ENCODE measurements at places on chromosomes 16 and 17. TPM values are rescaled to one million over a fixed set of nuclear protein-coding genes. Genes with fewer than 3 reads are reported as not detected.
A peak's percentile ranks its signal among the peaks of the same experiment; 100 is the strongest.

DNA sequence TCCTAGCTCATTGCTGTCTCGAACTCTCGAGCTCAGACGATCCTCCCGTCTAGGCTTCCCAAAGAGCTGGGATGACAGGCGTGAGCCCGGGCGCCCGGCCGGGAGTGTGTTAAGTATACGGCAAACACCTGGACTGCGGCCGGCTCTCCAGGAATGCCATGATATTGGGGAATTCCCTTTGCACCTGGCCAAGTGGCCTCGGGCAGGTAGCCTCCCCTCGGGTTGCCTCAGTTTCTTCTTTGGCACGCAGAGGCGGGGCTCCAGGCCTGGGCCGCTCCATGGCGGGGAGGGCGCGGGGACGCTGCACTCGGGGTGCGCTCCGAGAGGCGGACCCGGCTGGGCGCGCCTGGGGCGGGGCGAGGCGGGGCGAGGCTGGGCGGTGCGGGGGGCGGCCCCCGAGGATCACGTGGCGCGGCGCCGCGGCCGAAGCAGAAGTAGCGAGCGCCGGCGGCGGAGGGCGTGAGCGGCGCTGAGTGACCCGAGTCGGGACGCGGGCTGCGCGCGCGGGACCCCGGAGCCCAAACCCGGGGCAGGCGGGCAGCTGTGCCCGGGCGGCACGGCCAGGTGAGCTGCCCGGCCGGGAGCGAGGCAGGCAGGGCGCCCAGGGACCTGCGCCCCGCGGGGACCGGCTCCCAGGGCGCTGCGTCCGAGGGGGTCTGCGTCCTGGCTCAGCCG is at the start of gene PLCG2:
Gene PLCG2 (plus strand): TSS at position 431 of the 675 bp plus-strand sequence. CDS start 6,699 bp downstream, outside the sequence.
- no peak for DNase-seq

DNA sequence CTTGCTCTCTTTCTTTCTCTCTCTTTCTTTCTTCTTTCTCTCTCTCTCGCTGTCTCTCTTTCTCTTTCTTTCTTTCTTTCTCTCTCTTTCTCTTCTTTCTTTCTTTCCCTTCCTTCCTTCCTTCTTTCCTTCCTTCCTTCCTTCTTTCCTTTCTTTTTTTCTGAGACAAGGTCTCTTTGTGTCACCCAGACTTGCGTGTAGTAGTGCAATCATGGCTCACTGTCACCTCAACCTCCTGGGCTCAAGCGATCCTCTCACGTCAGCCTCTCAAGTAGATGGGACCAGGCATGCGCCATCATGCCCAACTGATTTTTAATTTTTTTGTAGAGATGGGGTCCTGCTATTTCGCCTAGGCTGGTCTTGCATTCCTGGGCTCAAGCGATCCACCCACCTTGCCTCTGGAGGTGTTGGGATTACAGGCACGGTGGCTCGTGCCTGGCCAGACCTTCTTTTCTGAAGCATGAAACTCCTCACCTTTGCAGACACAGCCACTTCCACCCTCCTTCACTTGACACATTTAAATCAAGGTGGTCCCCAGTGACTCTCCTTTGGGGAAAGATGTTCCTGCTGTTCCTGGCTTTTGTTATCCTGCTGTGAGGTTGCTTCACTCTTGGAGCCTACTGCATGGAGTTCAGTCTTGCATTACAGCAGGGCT is 26.8 kb upstream of the NKD1 start:
- DNase-seq, result no peak

DNA sequence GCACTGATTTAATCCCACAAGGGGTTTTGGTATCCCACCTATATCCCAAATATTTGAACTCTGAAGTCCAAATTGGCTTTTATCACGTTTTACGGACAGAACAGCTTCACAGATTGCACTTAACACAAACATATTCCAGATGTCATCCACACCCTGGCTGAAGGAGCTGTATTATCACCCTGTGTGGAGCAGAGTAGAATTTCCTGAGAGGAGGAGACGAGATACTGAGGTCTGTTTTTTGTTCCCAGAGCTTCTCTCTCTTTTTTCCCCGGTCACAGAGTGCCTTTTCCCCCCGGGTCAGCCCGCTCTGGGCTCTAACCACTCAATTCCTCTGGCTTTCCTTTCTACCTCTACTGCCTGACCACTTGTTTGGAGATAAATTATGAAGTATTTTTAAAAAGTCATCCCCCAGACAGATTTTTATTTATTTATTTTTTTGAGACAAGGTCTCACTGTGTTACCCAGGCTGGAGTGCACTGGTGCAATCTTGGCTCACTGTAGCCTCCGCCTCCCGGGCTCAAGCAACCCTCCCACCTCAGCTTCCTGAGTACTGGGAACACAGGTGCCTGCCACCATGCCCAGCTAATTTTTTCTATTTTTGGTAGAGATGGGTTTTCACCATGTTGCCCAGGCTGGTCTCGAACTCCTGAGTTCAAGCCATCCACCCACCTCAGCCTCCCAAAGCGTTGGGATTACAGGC is 30.7 kb downstream of the DNAH2 start:
- DNase-seq, result peak; percentile 41

DNA sequence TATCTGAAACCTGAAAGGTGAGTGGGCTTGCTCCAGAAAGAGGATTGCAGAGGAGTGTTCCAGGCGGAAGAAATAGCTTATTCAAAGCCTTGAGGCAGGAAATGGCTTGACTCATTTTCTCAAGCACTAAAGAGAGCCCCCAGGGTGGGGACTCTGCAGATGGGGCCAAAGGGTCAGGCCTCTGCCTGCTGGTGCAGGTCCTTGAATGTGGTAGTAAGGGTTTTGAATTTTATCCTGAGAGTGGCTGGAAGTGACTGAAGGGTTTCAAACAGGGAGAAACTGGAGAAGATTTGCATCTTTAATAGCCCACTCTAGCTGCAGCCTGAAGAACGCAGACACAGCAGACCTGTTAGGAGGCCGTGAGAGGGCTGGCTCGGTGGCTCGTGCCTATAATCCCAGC is 144.4 kb downstream of the CCT6B start:
- no peak for DNase-seq

- DNase-seq, result no peak
Measured at GRCh38 chr17:1107777-1108477, 71.9 kb downstream of the ABR start.

GRCh38 chr17:58006560-58006923 is 504 bp downstream of the SRSF1 start:
- peak; percentile 59 for DNase-seq

DNA sequence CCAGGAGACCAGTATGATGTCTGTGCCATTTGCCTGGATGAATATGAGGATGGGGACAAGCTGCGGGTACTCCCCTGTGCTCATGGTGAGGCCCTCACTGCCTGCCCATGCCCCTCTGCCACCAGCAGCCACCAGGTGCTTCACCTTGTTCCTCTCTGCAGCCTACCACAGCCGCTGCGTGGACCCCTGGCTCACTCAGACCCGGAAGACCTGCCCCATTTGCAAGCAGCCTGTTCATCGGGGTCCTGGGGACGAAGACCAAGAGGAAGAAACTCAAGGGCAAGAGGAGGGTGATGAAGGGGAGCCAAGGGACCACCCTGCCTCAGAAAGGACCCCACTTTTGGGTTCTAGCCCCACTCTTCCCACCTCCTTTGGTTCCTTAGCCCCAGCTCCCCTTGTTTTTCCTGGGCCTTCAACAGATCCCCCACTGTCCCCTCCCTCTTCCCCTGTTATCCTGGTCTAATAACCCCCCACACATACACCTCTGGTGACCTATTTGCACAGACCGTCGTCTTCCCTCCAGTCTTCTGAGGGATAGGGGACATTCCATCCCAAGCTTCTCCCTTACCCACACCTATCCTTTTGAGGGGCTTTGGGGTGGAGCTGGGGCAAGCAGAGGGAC is 3.7 kb downstream of the PFN1 start:
- no peak for DNase-seq

DNA sequence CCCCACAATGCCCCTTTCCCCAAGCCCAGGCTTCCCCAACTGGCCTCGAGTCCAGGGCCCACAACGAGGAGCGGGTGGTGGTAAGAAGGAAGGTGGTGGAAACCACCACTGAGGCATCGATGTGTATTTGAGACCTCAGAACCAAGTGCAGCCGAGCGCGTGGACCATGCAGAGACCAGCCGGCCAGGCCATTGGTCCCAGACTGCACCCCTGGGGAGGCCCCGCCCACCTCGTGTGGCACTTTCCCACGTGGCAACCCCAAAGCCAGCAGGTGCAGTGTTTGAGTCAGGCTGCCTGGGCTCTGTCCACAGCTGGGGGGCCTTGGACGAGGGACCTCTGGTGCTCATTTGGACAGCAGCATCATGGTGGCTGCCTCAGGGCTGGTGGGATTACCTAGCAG is 28.1 kb upstream of the BAHCC1 start:
- DNase-seq, result no peak

DNA sequence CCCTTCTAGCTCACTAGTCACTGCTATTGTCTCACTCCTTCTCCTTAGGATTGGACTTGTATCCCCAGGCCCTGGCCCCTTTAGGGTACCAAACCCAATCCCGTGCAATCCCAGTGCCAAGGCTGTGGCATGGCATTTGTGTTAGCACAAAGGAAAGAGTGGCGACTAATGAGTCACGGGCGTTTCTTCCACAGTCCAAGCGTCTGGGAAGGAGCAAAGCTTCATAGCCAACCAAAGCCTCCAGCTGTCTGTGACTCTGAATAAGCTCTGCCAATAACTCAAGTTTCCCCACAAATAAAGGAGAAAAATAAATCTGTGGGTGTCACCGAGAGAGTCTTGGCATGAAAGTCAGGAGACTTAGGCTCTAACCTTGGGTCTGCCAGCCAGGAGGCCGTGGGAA is 54.6 kb upstream of the COX10 start:
- DNase-seq, result no peak

GRCh38 chr16:3825103-3825502 is 55.4 kb downstream of the CREBBP start:
- no peak for DNase-seq

The SSTR5 gene
- 0.32 TPM for total RNA-seq

The CNP gene
- 28.7 TPM for total RNA-seq

The TBC1D3G gene
- total RNA-seq, result not detected

The TMIGD1 gene
- not detected for total RNA-seq

The TIGD7 gene
- 18.5 TPM for total RNA-seq

The KRT27 gene
- total RNA-seq, result not detected

All from urinary bladder (tissue), 4 donors.